Epithelial cell of esophagus (primary cell): ENCODE measurements at places on chromosomes 7 and 10.

GRCh38 chr10:101466016-101466912 is 112.3 kb downstream of the BTRC start:
- no peak for DNase-seq

DNA sequence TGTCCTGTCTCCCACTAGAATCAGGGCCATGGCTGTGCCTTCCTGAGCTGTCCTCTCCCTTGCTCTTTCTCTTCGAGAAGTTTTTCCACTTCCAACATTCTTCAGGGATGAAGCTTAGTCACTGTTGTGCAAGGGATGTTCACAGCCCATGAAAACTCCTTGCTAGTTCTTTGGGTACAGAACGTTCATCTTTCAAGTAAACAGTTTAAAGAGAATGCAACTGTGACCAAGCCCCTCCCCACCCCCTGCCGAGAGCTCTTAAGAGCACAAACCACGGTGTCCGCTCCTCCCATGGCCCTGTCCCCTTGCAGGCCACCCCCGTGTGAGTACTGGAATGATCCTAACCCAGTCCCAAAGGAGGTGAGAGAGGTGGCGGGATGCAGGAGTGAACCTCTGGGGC is 161.1 kb upstream of the RHEB start:
- DNase-seq, result peak; percentile 61

DNA sequence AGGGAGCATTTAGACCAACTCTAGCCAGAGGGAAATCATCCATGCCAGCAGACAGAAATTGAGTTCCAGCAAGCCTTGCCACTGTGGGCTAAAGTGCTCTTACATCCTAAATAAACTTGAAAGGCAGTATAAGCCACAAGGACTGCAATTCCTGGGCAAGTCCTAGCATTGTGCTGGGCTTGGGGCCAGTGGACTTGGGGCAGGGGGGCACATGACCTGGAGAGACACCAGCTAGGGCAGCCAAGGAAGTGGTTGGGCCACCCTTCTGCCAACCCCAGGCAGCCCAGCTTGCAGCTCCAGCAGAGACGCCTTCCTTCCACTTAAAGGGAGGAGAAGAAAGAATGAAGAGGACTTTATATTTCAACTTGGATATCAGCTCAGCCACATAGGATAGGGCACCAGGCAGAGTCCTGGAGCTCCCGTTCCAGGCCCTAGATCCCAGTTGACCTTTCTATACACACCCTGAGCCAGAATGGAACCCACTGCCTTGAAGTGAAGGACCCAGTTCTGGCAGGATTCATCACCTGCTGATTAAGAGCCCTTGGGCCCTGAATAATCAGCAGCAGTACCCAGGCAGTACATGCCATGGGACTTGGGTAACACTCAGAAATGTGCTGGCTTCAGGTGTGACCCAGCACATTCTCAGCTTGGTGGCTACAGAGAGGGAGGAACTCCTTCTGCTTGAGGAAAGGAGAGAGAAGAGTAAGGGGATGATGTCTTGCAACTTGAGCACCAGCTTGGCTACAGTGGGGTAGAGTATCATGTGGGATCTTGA is 153.0 kb downstream of the GNAI1 start:
- peak; percentile 72 for DNase-seq

- no peak for DNase-seq
Observed at GRCh38 chr7:41504214-41504980, 198.5 kb downstream of the INHBA start.

DNA sequence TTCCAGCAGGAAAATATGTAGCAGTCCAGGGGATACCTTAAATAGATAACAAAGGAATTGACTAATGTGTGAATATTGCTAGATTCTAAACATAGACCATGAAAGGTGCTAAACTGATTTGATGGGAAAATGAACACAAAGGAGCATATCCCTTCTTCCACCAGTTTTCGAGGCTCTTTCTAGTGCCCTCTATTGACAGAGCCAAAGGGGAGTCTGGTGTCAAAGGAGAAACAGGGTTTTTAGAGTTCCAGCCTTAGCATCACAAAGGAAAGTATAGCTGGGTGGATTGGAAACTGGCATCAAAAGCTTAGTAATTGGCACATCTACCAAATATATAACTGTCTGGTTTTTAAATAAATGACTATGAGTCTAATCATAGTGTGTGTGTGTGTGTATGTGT is 636.8 kb downstream of the ETV1 start:
- DNase-seq, result no peak

GRCh38 chr10:43879742-43880141 is 231.1 kb upstream of the ZNF32 start:
- no peak for DNase-seq

DNA sequence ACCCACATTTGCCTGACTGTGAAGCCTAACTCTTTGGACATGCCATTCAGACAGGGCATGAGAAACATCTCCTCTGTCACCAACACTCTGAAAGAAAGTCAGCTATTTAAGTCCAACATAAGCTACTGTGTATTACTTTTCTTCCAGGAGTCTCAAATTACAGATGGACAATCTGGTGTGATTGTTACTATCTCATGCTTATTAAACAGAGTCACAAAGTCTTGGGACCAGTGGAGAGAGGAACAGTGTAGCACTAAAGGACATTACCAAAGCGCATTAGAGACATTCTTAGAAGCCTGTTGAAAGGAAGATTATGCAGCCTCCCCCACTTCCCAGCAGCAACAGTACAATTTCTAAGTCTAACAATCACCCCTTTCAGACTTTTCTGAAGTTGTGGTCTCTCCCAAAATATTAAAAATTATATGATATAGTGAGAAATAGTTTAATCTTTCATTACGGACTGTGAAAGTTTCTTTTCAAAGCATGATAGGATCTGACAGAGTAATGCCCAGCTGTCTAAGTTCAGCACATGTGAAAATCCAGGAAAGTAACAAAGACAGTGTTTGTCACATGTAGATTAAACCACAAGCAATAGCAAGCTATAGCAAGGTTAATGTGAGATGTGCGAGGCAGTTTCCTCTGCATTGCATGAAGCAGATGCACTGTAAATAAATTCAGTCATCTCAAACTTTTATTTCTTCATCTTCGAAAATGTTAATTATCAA is 280.9 kb upstream of the FZD8 start:
- DNase-seq, result no peak

GRCh38 chr7:2231992-2232765 is 566 bp downstream of the MAD1L1 start:
- DNase-seq, result no peak

DNA sequence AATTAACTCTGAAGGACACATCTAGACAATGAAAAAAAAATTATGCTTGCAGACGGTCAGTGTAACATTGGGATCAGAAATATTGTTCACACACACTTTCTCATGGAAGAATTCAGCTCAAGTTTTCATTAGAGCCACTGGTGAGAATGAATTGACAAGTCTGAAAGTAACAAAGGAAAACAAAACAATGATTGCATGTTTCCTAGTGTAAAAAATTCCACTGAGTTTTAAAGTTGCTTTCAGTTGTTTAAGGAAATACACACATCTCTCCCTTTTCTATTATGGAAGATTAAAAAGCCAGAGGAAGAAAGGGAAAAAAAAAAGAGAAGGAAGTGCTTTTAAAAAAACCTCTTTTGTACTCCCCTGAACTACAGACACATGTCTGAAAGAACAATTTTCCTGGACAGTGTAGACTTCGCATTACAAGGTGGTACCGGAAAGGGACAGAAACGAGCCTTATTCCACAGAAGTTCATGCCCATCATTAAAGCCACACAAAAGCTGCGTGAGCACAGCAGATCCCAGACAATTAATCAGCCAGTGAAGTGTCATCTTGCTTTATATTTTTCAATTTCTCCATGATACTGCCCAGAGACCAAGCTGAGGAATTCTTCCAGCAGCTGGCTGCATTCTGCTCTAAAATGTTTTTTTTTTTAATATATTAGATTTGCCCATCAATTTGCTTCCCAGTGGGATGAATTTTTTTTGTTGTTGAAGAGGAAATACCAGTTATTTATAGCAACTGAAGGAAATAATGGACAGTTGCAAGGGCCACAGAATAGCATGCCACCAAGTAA is 294.8 kb downstream of the DOCK4 start:
- DNase-seq, result no peak

GRCh38 chr10:15805395-15806058 is 54.8 kb downstream of the MINDY3 start:
- no peak for DNase-seq

- peak; percentile 23 for DNase-seq
Observed at GRCh38 chr7:127477295-127478023, 85.0 kb upstream of the ZNF800 start.

DNA sequence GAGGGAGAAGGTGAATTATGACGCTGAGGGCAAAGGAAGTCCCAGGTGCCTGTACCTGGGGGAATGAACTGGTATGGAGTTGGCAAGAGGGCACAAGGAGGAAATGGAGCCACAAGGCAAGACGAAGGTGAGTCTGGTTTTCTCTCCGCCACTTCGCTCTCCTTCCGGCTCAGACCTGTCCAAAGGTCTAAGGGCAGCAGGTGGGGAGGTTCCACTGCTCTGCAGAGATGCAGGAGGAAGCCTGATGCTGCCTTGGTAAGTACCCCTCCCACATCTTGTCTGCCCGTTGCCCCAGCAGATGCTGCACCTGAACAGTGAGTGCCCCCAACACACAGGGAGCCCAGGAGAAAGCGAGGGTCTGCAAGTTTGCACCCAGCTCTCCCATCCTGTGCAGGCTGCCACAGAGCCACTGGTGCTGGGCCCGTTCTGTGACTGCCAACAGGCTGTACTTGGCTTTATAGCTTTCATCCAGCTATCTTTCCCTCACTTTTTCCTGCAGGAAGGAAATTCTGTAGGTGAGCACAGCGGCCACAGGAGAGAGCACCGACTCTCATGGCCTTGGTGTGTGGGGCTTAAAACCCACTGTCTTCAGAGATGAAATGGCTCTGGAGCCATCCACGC is 235.2 kb downstream of the COBL start:
- DNase-seq, result no peak

DNA sequence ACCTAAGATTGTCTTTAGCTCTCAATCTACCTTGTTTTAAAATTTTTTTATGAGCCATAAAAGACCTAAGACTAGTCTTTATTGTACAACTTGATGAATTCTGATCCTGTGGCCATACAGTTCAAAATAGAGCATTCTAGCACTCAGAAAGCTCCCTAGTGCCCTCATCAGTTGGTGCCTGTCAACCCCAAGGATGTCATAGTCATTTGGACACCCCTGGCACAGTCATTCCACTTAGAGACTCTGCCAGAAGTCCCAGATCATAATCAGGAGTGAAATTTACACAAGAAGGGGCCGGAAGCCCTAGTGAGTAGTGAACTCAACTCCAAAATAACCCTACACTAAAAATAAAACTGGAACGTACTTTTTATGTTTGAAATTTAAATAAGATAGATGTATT is 80.0 kb upstream of the INSIG1 start:
- DNase-seq, result no peak

DNA sequence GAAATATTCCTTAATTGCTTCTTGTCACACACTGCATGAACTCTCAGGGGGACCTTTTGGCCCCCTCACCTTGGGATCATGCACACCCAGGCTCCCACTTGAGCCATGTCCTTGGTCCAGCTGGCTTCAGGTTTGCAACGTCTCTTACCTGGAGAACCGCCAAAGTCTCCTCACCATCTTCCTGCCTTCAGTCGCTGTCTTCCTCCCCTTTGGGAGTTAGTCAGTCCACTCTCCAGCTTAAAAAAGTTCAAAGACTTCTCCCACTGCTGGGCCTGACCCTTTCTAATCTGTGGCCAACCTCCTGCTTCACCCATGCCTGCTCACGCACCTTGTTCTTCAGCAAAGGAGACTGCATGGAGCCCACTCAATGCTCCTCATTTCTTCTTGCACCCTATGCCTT is 82.6 kb upstream of the LRRC4 start:
- no peak for DNase-seq

DNA sequence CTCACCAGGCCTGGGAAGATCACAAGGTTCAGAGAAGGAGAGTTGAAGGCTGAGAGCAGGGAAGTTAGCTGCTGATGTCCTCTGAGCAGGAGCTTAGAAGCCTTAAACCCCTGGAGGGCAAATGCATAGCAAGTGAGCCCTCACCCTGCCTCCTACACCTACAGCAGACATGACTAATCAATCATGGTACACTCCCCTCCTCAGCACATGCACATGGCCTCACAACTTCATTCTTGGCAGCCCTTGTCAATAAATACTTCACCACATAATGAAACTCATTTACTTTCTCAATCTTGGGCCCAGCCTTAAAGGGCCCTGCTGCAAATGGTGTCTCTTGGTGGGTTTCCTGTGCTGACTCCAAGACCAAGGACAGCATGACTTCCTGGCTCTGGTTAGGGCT is 12.9 kb downstream of the MMRN2 start:
- DNase-seq, result peak; percentile 75

DNA sequence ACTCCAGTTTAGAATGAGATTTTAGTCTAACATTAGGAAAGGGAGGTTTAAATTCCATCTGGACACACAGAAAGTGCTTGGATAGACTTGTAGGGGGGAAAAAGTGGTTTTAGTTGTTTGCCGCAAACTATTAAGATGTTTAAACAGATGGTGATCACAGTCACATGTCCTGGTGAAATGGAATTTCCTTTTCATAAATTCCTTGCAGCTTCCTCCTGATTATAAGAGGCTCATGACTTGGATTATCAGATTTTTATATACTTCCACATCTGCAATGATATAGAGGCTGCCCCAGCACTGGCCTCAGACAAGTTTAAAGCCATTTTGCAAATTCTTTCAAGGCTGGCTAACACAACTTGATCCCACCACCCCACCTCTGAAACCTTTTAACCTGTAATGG is 106.4 kb upstream of the ARMC3 start:
- DNase-seq, result no peak

DNA sequence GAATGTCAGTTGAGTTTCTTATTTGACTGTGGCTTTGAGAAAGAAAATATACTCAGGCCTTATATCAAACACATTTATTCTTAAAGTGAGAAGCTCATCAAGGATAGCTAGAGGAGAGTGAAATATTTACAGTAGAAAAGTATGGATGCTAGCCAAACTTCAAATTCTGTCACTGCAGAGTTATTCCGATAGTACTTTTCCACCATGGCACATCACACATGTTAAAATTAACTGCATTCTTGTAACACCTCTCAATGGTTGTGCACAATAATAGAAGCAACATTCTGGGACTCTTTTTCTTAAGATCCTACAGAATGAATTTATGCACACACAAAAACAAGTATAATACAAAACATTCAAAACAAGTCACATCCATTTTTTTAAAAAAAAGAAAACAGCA is 4.5 kb downstream of the PPP1R3C start:
- DNase-seq, result no peak

- no peak for DNase-seq
Observed at GRCh38 chr10:24120646-24121045, 88.3 kb upstream of the KIAA1217 start.

DNA sequence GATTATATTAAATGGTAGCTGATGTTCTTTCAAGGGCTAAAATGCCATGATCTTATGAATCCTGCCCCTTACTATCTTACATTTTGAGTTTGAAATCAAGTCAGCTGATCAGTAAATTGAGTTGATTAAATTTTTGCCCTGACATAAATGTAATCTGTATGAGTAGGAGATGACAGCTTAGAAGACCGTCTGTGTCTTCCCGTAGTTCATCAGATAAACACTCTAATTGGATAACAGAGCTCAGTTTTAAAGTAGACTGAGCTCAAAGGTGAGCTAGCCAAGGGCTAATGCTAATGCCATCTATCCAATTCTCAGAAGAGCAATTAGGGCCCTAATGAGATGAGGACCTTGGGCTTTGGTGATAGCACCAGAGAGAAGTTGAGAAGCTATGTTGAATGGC is 82.9 kb downstream of the LRRC4 start:
- DNase-seq, result no peak

DNA sequence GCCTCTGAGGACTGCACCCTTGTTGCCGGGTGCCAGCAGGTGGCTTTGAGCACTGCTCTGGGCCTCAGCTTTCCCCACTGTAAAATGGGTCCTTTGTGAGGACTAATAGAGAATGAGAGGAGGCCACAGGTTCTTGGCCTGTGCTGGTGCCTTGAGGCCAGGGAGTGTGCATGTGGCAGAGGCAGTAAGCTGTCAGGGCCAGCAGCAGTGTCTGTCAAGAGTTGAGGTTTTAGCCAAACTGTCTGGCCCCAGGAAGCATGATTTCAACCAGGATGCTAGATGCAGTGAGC is 13.5 kb downstream of the NACAD start:
- DNase-seq, result no peak
